ENCODE measurements at places on chromosomes 4 and X. TPM values are rescaled to one million over a fixed set of nuclear protein-coding genes. Genes with fewer than 3 reads are reported as not detected.

The RBM46 gene
- 0.05 TPM for polyA plus RNA-seq

The MAGEA2 gene
- not detected for polyA plus RNA-seq

The TFDP3 gene
- not detected for polyA plus RNA-seq

The LUZP4 gene
- polyA plus RNA-seq: not detected

GRCh38 chr4:19301527-19301926, 950.2 kb upstream of the SLIT2 start:
- no peak for DNase-seq

GRCh38 chr4:153010146-153010545, 74.0 kb downstream of the FHDC1 start:
- no peak for DNase-seq

DNA sequence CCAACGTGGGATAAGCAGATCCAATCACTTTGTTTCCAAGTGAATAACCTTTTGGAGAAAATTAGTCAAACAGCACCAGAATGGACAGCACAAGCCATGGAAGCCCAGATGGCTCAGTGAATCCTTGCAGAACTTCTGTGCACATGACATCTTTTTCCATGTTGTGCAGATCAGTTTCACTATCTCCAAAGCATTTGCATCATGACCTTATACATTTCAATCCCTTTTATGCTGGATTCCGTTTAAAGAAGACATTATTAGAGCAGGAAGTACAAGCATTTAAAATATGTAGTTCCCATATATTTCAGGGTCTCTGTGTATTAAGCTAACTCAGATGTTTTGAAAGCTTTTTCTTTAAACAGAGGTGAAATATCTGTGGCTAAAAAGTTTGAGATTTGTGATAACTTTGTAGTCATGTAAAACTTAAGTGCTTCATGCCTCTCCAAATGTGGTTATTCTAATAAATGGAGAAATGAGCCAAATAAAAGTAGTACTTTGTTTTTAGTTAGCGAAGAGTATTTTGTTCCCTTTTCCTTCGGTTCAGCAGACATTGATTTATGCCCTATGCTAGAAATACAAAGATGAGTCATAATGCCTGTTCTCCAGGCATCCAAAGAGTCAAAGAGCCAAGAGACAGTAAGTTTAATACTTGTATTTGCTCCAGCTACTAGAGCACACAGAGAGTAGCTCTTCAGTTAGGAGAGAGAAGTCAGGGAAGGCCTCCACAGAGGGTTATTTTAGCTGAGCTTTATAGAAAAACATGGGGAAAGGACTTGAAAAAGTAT, 39.0 kb downstream of the PLAC8 start:
- DNase-seq: no peak

GRCh38 chr4:44629280-44629866, 22.1 kb downstream of the YIPF7 start:
- DNase-seq: peak; percentile 39

DNA sequence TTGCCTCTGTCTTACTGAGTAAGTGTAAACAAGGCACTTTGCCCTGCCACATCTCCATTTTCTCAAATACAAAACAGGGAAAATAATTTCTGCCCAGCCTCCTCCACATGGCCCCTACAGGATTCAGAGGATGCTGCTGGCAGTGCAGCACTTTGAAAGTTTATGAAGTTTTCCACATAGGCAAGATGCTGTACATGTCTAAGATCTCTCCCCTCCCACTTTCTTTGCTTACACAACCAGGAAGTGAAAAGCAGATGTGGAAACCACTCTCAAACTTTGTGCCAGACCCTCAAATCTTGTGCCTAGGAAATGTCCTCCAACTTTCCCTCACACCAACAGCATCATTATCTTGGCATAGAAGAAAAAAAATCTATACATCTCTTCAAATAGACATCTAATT, 257.0 kb upstream of the LDB2 start:
- no peak for DNase-seq

DNA sequence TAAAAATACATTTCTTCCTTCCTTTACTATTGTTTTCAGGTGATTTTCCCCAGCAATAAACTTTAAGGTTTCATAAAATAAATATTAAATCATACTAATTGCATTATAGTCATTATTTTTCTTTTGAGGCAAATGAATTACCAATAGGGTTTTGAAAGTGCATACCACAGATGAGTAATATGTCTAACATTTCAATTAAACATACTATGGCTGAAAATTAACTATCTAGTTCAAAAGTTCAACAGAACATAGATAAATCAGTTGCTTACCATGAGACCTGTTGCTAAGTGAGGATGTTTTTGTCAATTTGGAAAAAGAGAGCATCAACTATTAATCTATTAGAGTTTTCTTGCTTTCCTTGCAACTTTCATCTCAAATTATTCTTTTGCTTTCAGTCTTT, 35.0 kb downstream of the NPY5R start:
- DNase-seq: no peak

GRCh38 chrX:40152741-40153344, 55.1 kb upstream of the BCOR start:
- DNase-seq: no peak

DNA sequence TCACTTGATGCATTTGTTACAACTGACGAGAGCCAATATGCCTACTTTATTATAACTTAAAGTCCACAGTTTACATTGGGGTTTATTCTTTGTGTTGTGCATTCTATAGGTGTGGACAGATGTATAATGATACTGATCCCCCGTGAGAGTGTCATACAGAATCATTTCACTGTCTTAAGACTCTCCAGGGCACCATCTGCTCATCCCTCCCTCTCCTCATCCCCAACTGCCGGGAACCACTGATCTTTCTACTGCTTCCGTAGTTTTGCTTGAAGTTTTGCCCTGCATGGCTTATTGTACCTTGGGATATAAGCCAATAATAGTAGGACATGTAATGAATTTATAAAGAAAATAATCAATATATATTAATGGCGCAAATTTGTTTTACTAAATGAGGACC, 137.8 kb upstream of the MSX1 start:
- no peak for DNase-seq

GRCh38 chr4:177596035-177596434, 153.8 kb upstream of the AGA start:
- no peak for DNase-seq

- peak; percentile 5 for DNase-seq
Observed at GRCh38 chr4:69617083-69617694, 22.3 kb downstream of the UGT2A2 start.

DNA sequence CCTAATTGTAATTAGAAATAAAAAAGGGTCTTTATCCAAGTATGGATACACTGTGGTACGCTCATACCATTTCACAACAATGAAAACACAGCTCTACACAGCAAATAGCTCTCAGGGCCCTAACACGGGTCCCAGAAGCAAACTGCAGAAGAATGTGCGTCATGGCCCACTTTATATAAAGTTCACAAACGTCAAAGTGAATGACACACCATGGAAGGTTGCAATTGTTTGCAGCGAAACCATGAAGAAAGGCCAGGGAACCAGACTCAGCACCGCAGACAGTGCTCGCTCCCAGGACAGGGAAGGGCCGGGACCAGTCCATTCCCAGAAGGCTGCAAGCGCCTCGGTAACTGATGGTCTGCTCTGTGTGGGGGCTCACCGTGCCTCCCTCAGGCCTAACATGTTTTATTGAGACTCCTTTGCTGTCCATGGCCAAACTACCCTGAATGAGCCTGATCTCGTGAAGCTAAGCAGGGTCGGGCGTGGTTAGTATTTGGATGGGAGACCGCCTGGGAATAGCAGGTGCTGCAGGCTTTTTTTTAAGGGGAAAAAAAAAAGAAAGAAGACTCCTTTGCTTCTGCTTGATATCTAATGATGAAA, 47.8 kb downstream of the ACOX3 start:
- DNase-seq: no peak

GRCh38 chr4:164779811-164780216, 25.9 kb downstream of the SMIM31 start:
- no peak for DNase-seq

DNA sequence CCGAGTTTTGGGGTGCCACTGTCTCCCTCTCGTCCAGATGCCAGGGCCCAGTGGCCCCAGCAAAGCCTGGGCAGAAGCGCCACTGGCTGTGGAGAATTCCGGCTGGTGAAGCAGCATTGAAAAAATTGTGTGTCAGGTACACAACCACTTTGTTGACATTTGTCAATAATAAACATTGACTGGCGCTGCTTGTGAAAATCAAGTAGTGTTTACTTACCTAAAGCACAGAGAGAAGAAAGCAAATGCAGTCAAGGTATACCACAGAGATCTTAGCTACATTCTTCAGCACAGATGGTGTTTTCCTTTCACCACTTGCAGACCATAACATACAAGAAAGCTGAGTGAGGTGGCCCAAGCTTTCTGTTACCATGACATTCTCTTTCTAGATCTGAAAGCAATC, 14.5 kb upstream of the SLC7A11 start:
- no peak for DNase-seq

GRCh38 chr4:31545755-31546154, 825.6 kb downstream of the PCDH7 start:
- no peak for DNase-seq

GRCh38 chrX:7119950-7120877, 27.3 kb upstream of the STS start:
- DNase-seq: no peak

DNA sequence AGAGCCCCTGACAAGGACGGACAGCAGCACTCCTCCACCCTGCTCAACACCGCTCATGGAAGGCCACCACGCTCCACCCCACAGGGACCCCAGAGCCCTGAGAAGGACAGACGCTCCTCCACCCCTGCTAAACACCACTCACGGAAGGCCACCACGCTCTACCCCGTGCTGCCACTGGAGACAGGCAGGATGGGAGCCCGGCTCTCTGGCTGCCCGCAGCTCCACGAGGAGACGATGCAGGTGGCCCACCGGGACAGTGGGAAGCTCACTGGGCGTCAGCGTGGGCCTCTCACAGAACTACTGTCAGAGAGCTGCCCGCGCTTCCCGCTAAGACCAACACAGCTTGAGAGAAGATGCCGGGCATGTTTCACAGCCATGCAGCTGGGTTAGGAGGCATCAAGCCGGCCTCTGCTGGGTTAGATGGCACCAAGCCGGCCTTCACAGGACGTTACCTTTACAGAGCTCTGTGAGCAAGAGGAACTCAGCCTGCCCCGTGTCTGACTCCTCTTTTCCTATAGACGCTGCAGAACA, 20.8 kb downstream of the GAK start:
- no peak for DNase-seq

Data from left renal cortex interstitium (tissue), 4 donors.